Activated CD8-positive, alpha-beta memory T cell treated with anti-CD3 and anti-CD28 coated beads, Interleukin-2, amount 10 ng/mL, durations not matched to agents 7 days and 5 days (primary cell): ENCODE measurements at places on chromosomes 12 and 14. TPM values are rescaled to one million over a fixed set of nuclear protein-coding genes. Genes with fewer than 3 reads are reported as not detected.

GRCh38 chr12:64792128-64792527 is 32.3 kb upstream of the TBC1D30 start:
- no peak for DNase-seq

Gene KLRK1
- 135 TPM for total RNA-seq

GRCh38 chr12:113456761-113457160 is 14.9 kb downstream of the LHX5 start:
- DNase-seq: no peak

Gene KLRC2
- total RNA-seq: 23.4 TPM

DNA sequence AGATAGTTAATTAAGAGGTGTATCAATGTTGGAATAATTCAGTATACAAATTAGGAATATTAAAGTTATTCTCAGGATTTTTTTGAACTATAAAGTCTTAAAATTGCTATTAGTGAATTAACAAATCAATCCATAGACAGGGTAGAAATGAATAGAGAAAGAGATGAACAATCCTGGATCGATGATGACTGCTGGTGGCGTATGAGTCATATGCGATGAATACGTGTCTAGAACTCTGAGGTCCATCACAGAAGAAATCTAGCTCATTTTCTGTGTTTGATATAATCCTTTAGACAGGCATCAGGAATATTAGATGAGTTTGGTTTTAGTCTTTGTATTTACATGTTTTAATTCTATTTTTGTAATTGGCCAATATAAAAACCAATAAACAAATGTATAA is 85.4 kb upstream of the RTL1 start:
- DNase-seq: no peak

Gene DPF3
- 10.2 TPM for total RNA-seq

DNA sequence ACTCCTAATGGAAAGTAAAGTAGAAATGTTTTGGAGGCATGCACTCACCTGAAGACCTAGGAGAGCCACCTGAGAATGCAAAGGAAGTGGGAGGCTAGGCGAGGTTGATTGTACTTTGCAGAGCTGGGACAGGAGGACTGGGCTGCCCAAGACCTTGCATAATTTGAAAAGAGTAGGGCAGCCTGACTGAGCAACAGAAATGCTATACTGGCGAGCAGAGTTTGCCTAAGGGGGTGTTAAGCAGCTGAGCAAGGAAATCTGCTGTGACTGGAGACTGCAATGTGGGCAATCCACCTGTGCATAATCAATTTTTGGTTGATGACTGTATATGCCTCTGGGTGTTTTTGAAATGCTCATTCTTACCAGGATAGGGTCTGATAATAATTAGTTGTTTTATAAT is 834.1 kb downstream of the TRHDE start:
- DNase-seq: no peak

Gene DLK1
- total RNA-seq: not detected

Gene PHETA1
- 3.4 TPM for total RNA-seq

DNA sequence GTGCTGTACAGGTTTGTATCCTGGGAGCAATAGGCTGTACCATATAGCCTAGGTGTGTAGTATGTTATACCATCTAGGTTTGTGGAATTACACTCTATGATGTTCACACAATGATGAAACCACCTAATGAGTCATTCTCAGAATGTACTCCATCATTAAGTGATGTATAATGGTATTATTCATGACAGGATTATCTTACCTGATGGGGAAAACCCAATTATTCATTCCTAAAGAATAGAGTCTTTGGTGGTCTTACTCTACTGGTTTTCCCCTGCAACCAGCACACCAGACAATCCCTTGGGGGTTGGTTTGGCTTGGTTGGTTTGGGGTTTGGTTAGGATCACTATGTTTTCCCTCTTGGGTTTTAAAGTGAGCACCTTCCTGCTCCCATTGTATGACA is 12.6 kb upstream of the OR10P1 start:
- peak; percentile 47 for DNase-seq

Gene HOXC12
- not detected for total RNA-seq

DNA sequence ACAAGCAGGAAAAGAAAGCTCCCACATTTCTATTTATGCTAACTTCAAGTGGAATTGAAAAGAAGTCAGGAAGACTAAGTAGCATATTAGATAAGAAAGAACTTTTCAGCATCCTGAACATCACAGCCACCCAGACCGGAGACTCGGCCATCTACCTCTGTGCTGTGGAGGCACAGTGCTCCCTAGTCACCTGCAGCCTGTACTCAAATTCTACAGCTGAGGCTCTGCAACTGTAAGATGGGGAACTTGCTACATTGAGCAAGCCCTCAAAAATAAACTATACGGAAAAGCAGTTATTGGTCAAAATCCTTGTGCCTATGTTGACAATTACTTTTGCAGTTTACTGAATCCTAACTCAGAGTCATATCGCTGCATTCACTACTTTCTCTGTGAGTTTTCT is 361.9 kb downstream of the DAD1 start:
- no peak for DNase-seq

Gene CYP46A1
- total RNA-seq: not detected

Gene PKP2
- not detected for total RNA-seq

Gene KLRD1
- total RNA-seq: 60.0 TPM

Gene TAS2R50
- 0.89 TPM for total RNA-seq
